ENCODE measurements at places on chromosomes 6 and 20.

DNA sequence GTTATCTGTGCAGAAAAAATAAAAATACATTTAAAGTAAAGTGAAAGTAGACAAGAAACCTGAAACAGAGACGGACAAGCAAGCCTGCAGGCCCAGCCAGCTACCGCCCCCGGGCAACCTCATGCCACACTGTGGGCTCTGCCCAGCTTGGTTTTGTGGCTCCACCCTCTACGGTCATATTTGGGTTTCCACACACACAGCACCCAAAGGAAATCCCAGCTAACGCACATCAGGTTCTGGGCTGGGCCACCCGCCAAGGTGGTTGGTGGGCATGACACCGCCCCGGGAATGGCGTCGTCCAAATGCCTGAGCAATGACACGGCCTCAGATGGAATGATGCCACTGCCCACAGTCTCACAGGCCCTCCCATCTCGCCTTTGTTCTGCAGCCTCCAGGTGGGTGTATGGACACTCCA is 22.9 kb downstream of the FAM110A start:
- peak; percentile 49 for DNase-seq

DNA sequence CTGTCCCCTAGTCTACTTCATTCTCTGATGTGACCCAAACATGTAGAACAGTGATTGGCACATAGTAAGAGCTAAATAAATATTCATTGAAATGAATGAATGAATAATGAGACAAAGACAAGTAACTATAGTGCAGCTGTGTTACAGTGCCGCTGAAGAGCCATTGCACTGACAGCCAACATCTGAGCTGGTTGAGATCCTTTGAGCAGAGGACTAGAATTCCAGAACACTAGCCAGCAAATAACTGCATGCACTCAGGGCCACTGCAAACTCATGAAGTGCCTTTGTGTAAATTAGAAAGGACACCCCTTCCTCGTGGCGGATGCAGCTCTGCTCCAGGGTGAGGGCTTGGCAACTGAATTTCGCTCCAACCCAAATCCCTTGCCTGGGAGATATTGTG is 230.3 kb upstream of the CDYL start:
- DNase-seq = no peak

GRCh38 chr6:75856902-75857301 is 107.9 kb downstream of the MYO6 start:
- DNase-seq = no peak

GRCh38 chr6:147311218-147311617 is 107.0 kb downstream of the STXBP5 start:
- no peak for DNase-seq

DNA sequence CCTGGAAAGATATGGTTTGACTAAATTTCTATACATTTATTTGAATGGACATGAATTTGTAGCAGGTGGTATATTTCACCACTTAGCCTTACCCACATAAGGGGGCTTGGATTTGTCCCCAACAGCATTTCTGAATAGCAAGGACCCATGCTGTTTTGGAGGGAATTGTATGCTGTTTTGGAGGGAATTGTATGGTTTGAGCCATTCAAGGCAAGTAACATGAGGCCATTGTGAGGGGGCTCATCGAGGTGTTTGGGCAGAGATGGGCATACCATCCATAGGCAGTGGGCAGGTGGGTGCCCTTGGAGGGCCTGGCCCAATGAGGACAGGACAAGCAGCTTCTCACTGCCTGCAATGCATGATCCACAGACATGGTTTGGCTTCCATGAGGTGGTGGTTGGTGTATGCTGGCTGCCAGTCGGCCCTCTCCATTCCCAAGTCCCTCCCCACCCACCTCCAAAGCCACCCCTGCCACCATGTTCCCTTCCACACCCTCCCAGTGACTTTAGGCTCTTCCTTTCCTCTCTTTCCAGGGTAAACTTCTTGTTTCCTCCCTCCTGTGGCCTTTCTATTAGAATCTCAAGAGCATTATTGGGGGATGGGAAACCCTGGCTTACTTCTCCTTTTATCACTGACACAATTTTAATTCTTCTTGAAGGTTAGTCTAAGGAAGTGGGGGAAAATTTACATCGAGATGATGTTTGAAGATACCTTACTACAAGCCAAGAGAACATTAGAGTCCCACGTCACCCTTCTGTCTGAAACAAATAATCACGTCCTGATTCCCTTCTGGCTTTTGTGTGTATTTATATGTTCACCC is 13.2 kb upstream of the PXDC1 start:
- DNase-seq = peak; percentile 56

DNA sequence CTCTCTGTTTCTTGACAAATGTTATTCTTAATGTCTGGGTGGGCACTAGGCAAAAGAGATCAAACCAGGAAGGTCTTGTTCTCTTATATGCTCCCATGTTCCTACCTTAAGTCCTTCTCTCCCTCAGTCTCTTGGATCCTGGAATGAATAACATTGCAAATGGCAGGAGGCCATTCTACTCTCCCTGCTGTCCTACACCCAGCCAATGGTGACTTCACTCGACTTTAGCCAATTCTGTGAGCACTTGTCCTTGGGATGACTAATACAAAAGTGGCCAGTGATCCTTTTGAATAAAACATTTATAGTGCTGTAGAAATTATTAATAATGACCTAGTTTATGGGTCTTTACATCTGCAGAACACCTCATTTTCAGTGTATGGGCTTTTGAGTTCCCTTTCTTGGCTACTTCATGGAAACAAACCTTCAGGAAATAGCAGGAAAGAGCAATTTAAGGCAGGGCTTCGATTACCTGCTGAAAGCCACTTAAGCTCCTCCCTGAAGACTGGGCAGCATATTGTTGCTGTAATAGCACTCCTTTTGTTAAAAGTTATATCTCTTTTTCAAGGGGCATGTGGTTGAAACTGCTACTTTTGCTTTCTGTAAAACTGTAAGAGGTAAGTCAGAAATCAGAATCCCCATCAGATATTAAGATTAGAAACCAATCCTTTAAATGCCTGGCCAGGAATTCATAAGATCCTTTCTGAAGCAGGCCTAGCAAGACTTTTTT is 10.5 kb downstream of the OTOR start:
- no peak for DNase-seq

GRCh38 chr20:1534526-1534925 is 23.0 kb downstream of the SIRPD start:
- DNase-seq = peak; percentile 68

- no peak for DNase-seq
Measured at GRCh38 chr20:38523697-38524096, 51.1 kb downstream of the RALGAPB start.

GRCh38 chr20:20373091-20373571 is 5.2 kb downstream of the INSM1 start:
- no peak for DNase-seq

DNA sequence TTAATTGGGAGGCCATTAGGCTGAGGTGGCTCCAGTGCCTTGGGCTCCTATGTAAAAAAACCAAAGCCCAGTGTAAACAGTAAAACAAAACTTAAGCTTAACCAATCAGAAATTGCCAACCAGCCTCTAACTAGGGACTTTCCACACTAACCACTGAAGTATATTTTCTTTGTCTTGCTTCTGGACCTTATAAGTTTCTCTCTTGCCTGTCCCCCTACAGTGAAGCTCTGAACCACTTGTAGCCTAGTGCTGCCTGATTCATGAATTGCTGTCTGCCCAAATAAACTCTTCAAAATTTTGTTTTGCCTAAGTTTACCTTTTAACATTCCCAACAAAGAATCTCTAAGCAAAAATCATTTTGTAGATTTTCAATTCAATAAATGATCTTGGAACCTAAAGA is 28.2 kb downstream of the POPDC3 start:
- no peak for DNase-seq

GRCh38 chr6:151876122-151876521 is 68.6 kb downstream of the ESR1 start:
- DNase-seq = no peak

DNA sequence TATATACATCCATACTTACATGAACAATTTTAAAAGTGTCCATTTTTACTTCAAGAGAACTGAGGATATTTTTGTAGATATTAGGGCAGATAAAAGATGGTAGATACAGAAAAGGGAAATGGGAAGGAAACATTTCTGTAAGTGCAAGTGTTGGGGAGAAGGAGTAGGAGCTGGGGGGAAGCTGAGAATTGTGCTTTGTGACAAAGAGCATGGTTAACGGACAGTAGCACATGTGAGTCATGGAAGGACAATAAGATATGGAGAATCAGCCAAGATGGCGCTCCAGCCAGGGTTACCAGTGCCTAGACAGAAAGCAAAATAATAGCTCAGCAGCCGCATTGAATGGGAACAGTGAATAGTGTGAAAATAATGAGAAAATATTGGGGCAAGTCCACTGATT is 12.7 kb upstream of the HLA-DRB1 start:
- peak; percentile 49 for DNase-seq

GRCh38 chr6:110446405-110446804 is 30.0 kb downstream of the SLC22A16 start:
- DNase-seq = no peak

GRCh38 chr20:48094196-48094749 is 309.0 kb upstream of the SULF2 start:
- DNase-seq = no peak

DNA sequence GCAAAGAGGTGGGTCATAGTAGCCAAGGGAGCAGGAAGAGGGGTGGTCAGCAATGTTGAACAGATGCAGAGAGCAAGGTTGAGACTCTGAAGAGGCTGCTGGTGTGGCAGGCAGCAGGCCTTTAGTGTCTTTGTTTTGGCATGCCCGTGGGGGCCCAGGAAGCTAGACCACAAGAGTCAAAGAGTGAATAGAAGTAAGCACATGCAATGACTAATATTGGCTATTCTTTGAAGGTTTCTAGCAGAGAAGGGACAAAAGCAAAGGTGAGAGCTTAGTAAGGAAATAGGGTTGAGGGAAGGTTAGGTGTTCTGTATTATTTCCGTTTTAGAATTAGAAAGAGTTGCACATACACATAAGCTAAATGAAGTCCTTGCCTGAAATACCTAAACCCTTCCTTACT is 18.8 kb downstream of the TDRD6 start:
- DNase-seq = no peak
